ENCODE measurements at places on chromosomes 7 and 10.

- no peak for DNase-seq
These were observed 4.7 kb upstream of the PLXDC2 start for GRCh38 chr10:19811540-19811939.

DNA sequence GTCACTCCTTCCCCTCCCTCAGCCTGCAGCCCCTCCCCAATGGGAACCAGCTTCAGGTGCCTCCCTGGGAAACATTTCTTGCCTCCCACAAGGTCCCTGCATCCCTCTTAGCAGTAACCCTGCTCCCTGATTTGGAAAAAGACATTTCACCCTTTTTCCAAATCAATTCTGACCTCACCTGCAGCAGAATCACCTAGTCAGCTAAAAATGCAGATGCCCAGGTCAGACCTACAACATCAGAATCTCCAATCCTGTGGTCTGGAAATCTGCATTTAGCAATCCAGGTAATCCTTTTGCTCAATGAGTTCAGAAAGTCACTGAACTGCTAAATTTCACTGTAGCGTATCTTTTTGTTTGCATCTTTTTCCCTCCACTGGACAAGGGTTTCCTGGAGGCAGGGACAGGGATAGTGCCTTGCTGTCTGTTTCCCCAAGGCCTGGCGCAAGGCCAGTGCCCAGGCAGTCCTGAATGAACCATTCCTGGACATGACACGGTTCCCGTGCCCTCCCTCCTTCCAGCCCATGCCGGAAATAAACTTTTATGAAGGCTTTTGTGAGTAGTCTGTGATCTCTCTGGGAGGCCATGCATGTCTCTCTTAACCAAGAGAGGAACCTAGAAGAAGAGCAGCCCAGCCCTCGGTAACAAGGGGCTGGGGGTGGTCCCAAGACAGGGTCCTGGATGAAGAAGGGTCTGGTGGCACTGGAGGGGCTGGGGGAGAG lies 44.0 kb downstream of the COL13A1 start:
- DNase-seq, result no peak

DNA sequence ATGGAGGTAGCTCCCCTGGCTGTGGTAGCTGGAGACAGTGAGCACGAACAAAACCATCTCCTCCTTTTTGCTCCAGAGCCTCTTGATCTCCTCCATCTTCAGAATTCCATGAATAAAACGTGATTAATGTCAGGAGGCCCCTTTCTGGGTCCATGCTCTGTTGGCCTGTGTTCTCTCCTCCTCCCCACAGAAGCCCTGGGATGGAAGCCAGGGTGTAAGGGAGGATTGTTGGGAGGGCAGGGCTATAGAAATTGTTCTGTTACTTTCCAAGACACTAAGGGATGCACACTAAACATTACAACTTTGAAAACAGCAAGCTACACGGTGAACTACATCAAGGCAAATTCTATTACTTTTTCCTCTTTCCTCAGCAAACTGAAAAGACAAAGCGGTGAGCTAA lies 96.3 kb downstream of the RNF216 start:
- no peak for DNase-seq

- no peak for DNase-seq
These were observed 3.3 kb downstream of the CDHR1 start for GRCh38 chr10:84197643-84198042.

DNA sequence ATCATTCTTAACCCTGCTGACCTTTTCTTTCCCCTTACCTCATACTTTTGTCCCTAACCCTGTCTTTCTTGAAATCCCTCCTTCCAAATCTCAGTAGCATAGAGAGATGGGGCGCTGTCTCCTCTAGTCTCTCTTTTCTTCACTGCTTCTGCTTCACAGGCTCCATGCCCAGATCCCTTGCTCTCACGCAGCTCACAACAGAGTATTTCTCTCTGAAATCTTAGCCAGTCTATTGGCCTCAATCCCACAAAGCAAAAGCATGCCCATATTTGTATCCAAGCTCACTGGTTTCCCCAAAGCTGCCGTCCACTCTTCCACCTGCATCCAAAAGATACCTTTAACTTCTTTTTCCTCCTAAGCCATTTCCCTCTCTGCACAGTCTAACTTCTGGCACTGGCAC lies 526.8 kb downstream of the PLXDC2 start:
- DNase-seq, result no peak

GRCh38 chr7:86949052-86949778 lies 110.2 kb downstream of the ELAPOR2 start:
- no peak for DNase-seq

GRCh38 chr7:101828301-101829020 lies 11.0 kb downstream of the CUX1 start:
- no peak for DNase-seq

- DNase-seq, result no peak
These were observed 177.9 kb upstream of the PTN start for GRCh38 chr7:137521451-137521850.

- no peak for DNase-seq
These were observed 210.5 kb downstream of the CHCHD3 start for GRCh38 chr7:132871419-132871818.
